Fibroblast of lung (primary cell): ENCODE measurements at places on chromosomes 12 and 14. TPM values are rescaled to one million over a fixed set of nuclear protein-coding genes. Genes with fewer than 3 reads are reported as not detected.
A peak's percentile ranks its signal among the peaks of the same experiment; 100 is the strongest.

DNA sequence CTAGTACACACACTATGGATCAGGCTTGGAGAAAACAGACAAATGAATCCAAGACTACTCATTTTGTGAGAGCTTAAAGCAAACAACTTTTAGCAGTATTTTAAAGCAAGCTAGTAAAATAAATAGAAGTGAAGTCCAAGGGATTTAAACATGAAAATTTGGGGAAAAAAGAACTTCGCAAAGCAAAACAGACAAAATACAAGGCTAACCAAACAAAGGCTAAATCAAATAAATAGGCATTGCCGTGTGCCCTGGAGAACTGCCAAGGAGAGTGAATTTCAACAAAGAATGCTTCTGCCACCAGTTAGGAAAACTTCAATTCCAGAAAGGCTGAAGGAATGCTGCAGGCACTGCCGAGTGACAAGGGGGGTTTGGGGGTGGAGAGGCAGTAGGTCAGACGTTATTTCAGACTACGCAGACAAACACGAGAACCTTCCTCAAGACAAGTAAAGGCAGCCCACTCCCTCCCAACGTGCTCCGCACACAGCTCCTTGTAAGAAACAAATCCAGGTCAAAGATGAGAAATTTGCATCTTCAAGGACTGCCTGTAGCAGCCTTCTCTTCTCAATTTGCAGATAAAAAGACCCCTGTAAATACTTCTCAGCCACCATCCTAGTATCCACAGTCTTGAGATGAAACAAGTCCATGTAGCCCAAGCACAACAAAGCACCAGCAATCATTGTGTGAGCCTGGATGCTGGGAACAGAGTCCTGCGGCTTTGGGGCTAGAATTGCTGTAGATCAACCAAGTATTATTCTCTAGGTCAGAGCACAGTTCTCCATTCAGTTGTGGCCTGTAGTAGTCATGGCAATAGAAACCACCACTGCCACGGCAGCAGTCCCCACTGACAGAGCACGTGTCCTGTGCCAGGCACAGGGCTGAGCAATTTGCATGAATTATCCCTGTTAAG is 43.3 kb downstream of the EFCAB11 start:
- DNase-seq: peak; percentile 67

GRCh38 chr12:18267427-18268099 is 6.2 kb downstream of the PIK3C2G start:
- peak; percentile 14 for DNase-seq

TAS2R50 gene
- not detected in 2 replicates for polyA plus RNA-seq

TMTC1 gene
- polyA plus RNA-seq: 62.2 and 89.4 TPM in 2 replicates

TMEM119 gene
- polyA plus RNA-seq: 126 and 154 TPM in 2 replicates

FAM90A1 gene
- 0.05 and 0.08 TPM in 2 replicates for polyA plus RNA-seq
